Posterior vena cava (tissue), 2 donors: ENCODE measurements at places on chromosomes 5 and 9.

DNA sequence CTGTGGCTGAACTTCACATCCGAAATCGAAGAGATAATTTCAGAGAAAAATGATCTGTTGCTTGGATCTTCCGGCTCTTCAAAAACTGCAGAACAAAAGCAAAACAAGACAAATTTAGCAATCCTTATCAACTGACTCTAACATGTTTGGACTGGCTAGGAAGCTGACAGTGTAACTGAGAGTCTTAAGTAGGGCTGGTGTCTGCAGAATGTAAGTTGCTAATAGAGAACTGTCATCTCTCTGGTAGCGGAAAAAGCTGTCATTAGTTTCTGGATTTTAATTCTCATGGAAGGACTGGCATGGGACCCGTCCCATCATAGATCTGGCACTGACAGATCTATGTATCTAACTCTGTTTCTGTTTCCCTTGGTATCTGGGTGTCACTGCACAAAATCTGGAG, 84.4 kb upstream of the GPR151 start:
- DNase-seq: no peak

- DNase-seq: no peak
These were observed 68.8 kb upstream of the FCN2 start for GRCh38 chr9:134811673-134812342.

DNA sequence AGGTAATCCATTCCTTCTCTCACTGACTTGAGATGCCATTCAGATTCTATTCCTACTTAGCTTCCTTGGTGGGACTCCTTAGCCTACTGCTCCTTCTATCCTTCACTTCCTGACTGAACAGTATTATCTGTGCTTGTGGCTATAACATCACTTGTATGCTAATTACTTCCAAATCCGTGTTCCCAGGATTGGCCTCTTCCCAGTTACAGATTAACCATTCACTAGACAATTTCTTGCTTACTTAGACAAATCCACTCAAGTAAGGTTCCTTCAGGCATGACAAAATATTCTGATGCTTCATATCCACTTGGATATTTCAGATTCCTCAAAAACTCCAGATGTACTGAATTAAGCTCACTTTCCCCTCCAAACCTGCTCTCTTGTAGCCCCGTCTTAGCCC, 18.3 kb downstream of the LIFR start:
- DNase-seq: no peak

- no peak for DNase-seq
These were observed 280.8 kb downstream of the SLIT3 start for GRCh38 chr5:169020102-169020501.

- DNase-seq: no peak
These were observed 74.1 kb upstream of the FSD1L start for GRCh38 chr9:105373723-105374122.

GRCh38 chr5:125411744-125412560, 665.5 kb upstream of the ZNF608 start:
- DNase-seq: no peak

- DNase-seq: no peak
These were observed 53.1 kb upstream of the TGFBR1 start for GRCh38 chr9:99051851-99052250.

DNA sequence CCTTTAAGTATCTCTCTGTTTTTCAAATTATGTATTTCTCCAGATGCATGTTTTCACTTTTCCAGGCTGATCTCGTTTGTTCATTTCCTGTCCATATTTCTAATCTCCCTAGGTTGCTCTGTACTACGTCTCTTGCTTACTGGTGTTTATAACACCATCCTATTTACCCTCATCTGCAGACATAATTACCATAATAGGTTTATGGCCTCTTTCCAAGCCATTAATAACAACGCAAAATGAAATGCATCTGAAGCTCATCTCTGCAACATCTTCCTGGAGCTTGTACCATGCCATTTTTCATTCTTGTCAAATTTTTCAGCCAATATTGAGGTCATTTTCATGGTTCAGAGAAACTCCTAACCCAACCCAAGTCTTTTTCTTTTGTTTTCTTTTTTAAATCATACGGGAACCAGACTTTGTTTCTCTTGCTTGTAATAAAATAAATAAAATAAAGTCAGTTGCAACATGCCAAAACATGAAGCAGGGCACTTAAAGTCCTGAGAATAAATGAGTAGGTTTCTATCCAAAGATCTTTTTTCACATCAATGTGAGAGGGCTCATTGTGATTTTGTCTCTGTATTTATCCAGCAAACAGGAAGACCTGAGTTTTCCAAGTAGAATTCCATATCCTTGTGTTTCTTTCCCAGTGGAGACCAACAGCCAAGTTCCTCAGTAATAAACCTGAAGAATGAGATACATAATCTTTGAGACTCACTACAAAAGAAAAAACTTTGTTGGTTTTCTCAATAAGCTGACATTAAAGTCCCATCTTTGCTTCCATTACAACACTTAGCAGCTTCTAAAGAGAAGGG, 37.0 kb downstream of the DPYSL3 start:
- no peak for DNase-seq

DNA sequence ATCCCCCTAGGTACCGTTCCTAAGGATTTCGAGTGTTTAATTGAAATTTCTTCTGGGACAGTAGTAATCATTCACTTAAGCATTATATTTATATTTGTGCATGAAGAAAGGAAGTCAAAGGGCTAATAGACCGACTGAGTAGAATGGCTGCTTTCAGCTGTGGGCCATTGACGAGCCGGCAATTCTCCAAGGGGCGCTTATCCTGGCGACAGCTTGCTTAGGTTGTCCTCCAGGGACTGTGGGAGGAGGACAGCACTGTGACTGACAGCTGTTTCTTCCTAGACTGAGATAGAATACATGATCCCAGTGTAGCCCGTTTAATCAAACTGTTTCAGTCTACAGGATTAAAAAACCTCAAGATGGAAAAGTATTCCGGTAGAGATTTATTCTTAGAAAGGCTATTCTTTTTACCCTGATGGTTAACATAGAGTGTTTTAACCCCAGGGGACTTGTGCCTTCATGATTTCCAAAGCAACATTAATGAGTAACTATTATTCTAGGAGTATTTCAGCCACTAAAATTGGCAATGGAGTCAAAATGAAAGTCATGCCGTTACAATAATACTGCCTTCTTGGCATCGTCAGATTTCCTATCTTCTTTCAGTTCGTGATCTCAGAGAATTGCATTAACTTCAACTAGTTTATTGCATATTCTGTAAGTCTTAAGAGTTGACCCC, 943.1 kb upstream of the WWC1 start:
- no peak for DNase-seq

- no peak for DNase-seq
These were observed 216.1 kb downstream of the MEF2C start for GRCh38 chr5:88666761-88667495.

GRCh38 chr9:93097511-93098201, 1.6 kb downstream of the CARD19 start:
- DNase-seq: peak; percentile 74

- DNase-seq: no peak
These were observed 1.4 kb downstream of the UBAC1 start for GRCh38 chr9:135959814-135960213.

- no peak for DNase-seq
These were observed 182.4 kb downstream of the DIRAS2 start for GRCh38 chr9:90460220-90460619.

GRCh38 chr9:105331160-105331559, 86.7 kb downstream of the SLC44A1 start:
- no peak for DNase-seq

- DNase-seq: no peak
These were observed 94.3 kb downstream of the INSYN2B start for GRCh38 chr5:169886033-169886432.

GRCh38 chr5:57825031-57825686, 342.5 kb upstream of the ACTBL2 start:
- no peak for DNase-seq

- DNase-seq: no peak
These were observed 9.0 kb upstream of the ZSWIM6 start for GRCh38 chr5:61322738-61323725.

GRCh38 chr9:123338710-123339665, 17.0 kb upstream of the CRB2 start:
- DNase-seq: no peak

- DNase-seq: no peak
These were observed 34.5 kb downstream of the NIPSNAP3B start for GRCh38 chr9:104798209-104798995.

- no peak for DNase-seq
These were observed 411.8 kb upstream of the CDH6 start for GRCh38 chr5:30781643-30782042.

- DNase-seq: no peak
These were observed 206.7 kb downstream of the ARHGAP26 start for GRCh38 chr5:142976861-142977260.

GRCh38 chr5:107570805-107571531, 99.8 kb downstream of the EFNA5 start:
- no peak for DNase-seq

- no peak for DNase-seq
These were observed 1.3 kb downstream of the SMAD5 start for GRCh38 chr5:136133922-136134379.

GRCh38 chr5:158832096-158832685, 267.5 kb downstream of the EBF1 start:
- no peak for DNase-seq

GRCh38 chr9:36896296-36896695, 137.8 kb downstream of the PAX5 start:
- no peak for DNase-seq

DNA sequence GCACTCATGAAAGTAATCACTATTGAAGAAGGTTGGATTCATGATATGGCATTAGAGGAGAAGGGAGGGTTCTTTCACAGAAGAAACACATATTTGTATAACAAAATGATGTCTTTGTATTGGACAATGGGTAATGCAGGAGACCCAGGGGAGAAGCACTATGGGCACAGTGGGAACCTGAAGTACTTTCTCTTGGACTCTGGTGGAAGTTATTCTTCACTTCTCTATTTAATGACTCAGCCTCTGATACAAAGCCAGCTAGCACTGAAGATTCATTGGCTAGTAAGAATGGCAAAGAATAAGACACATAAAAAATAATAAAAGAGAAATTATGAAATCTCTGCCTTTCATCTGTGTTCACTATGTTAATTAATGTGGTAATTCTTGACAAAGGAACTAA, 149.9 kb upstream of the PRR16 start:
- DNase-seq: no peak

- peak; percentile 84 for DNase-seq
These were observed 13.2 kb downstream of the PTGS1 start for GRCh38 chr9:122383992-122384461.

DNA sequence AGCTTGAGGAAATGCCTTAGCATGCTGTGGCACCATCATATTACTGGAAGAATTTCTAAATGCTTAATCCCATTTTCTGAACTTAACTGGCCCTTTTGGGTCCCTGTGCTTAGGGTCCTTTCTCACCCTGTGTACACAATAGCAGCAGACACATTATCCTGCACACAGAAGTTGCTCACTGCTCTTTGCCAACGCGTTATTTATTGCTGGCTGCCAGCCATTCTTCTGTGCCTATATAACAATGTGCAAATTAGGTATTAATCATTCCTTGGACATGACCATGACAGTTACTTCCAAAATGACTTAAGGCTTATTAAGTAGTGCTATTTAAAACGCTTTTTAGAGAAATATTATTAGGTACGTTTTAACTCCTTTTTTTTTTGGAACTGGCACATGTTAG, 134.7 kb downstream of the FBN2 start:
- no peak for DNase-seq

GRCh38 chr5:73218552-73219171, 45.7 kb downstream of the TMEM174 start:
- DNase-seq: no peak

- no peak for DNase-seq
These were observed 97.6 kb upstream of the ADAMTS19 start for GRCh38 chr5:129362456-129362855.

DNA sequence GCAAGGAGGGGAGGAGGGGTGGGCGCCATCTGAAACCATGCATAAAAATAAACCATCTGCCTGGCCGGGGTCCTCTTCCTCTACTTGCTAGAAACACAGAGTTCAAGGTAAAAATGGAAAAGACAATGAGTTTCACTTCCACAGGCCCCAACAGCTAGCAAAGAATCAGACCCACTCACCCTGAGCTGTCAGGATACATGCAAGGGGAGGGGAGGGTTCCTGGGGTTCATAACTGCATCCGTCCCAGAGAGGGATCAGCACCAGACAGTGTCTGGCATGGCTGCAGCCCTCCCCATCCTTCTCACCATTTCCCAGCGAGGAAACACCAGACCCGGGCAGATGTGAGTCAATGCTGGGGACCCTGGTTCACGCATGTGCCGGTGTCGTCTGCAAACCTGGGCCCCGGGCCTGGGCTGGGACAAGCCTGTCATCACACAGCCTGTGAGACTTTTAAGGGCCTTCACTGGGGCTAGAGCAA, 55.4 kb downstream of the SEMA4D start:
- no peak for DNase-seq

GRCh38 chr5:79512049-79512448, 1.9 kb downstream of the HOMER1 start:
- DNase-seq: no peak

- DNase-seq: no peak
These were observed 21.4 kb upstream of the OTULINL start for GRCh38 chr5:14560091-14560595.
